ENCODE measurements at places on chromosomes 2 and 18.

- no peak for DNase-seq
Measured at GRCh38 chr2:176156301-176156806, 753 bp upstream of the HOXD3 start.

DNA sequence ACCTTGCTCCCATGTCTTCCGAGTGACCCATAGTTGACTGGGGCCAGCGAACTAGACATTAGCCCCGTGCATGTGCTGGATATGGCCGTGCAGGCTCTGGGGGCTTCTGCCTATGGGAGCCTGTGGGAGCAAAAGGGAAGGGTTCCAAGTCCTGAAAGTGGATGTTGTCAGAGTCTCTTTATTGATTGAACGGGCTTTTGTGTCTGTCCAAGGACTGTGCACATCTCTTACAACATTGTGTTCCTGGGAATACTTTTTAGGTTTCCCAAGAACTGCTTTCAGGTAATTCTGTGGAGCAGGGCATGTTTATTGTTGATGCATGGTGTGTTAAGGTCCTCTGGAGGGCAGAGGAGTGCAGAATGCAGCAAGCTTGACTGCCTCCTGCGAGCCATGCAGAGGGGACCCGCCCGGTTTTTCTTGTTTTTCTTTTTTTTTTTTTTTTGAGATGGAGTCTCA lies 5.0 kb downstream of the RNF144A start:
- DNase-seq = no peak

- no peak for DNase-seq
Measured at GRCh38 chr18:10051877-10052631, 138.2 kb downstream of the VAPA start.

DNA sequence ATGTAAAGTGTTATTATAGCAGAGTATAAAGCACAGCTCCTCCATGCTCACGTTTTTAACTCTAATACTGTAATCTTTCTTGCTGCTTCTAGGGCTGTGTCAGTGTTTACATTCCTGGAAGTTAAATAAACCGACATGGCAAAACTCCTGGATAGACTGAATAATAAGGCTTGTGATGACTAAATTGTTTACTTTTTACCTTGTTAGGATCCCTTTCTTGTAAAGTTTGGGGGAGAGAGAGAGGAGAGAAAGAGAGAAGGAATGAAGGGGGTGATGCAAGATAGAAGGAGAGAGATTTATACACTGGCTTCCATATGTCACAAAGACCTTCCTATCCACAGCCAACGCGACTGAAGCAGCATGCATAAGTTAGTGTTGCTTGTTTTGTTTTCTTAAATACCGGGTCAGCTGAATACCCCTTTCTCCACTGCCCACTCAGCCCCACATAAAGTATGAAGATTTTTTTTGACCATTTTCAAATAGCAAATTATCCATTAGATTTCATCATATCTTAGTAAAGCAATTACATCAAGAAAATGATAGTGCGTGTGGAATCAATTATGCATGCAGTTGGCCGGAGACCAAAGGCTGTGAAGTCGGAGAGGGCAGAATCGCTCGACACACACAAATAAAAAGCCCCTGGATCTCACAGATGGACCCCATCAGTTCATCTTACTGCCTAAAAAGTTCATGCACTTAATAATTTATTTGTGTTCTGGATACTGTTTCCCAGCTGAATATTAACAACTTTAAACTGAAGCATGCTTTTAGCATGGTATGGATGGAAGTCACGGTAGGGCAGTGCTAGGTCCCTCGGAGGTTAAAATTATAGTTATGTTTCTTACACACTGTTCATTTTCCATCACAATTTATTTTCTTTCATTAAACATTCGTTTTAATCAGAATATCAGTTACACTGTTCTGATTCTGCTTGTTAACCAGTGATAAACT lies 20.1 kb downstream of the BCL11A start:
- DNase-seq = no peak

DNA sequence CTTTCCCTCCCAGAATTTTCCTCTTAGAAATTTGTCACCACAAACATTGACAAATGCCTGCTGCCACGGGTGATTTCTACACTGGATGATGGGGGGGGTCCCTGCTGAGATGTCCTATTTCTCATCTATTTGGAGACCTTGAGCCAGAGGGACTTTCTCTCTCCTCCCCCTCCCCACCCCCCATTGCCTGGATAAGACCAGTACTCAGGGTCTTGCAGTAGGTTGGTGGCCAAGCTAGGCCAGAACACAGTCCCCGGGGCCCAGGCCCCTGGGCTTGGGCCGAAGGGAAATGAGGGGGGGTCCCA lies 560 bp upstream of the DUSP2 start:
- no peak for DNase-seq

DNA sequence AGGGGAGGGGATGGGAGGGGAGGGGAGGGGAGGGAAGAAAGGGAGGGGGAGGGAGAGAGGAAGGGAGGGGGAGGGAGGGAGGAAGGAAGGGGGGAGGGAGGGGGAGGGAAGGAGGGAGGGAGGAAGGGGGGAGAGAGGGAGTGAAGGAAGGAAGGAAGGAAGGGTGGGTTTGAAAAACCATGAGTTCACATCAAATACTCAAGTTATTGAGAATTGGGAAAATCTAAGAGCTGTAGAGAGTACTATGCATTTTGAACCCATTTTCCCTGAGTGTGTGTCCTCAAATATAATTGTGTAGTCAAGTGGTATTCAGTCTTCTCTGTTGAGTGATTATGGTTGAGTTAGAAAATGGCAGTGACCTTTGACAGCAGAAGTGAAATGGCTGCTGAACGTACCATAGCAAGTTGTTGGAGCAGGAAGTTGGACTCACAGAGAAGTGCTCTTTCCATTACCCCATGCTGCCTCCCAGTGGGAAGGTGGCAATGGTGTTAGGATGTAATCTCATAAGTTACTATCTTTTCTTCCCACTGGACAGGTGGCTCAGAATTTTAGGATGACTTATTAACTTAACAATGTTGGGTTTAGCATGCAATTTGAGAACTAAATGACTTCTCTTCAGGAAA lies 214.6 kb downstream of the SETBP1 start:
- no peak for DNase-seq

DNA sequence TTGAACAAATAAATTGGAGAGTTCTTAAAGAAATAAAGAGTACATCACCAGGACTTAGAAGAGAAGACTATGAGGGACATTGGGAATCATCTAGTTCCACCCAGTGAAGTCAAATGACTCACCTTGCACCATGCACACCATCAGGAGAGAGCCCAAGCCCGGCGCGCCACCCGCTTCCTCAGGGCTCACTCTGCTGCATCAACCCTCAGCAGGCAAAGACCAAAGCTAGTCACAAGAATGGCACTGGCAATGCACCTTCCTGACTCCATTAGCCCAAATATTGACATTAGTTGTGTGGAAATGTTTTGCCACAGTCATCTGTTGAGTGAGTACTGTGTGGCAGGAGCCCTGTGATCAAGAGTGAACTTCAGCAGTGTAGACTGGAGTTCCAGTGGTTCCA lies 7.1 kb upstream of the LYPD6B start:
- no peak for DNase-seq

- no peak for DNase-seq
Measured at GRCh38 chr2:33336036-33336625, 140.3 kb upstream of the RASGRP3 start.

- DNase-seq = no peak
Measured at GRCh38 chr2:2757764-2758163, 426.7 kb upstream of the MYT1L start.

GRCh38 chr18:61333271-61333745 lies at the start of gene CDH20:
Gene CDH20 (plus strand): TSS chr18:61333430.
- no peak for DNase-seq
